ENCODE measurements at places on chromosomes 7 and 10.

- no peak for DNase-seq
Measured at GRCh38 chr10:30963992-30964930, 67.4 kb downstream of the ZNF438 start.

GRCh38 chr10:84824525-84824924 lies 496.1 kb downstream of the CCSER2 start:
- DNase-seq: no peak

DNA sequence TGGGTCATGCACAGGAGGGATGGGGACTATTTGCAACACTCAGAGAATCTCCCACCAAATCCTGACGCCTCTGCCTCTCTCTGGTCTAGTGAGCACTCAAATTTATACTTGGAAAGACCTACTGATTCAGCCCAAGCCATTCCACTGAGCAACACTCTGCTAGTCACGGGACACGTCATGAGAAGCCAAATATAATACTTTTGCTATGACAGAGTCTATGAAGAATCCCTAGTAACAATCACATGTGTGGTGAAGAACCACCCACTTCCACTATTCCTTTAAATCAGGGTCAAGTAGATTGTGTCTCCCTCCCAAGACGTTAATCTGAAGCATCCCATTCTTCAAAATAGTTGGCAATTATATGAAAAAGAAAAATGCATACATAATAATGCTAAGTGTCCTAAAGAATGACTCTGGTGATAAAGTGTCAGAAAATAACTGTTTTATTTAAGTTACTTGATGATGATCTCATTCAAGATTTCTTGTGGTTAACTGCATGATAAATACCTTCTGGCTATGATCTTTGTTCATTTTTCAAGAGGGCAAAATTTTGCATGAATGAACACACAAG lies 28.5 kb downstream of the CHCHD3 start:
- DNase-seq: no peak

DNA sequence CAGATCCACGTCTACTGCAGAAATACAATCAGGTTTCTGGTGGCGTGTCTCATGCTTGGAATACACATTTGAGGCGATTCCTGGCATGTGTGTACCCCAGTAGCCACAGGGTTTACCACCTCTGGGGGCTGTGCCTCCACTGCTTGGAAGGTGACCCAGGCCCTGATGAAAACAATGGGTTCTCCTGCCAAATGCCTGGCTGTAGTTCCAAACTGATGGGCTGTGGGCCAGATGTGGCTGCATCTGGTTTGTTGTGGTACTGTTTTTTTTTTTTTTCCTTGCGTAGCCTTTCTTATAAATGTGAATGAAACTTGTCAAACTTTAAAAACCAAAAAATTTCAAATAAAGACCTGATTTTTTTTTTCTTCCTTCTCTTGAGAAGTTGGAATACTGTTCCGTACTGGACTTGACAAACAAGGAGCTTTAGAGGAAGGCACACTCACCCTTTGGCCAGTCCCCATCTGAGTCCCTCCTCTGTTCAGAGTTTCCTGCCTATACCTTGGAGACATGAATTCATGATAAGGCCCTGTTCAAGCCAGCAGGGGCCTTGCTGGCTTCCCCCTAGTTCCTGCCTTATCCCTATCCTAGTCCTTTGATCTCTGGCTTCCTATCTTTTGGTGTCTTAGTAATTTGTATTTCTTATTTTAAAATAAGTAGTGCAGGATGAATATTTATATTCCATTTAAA lies 217.1 kb downstream of the PHTF2 start:
- DNase-seq: no peak

DNA sequence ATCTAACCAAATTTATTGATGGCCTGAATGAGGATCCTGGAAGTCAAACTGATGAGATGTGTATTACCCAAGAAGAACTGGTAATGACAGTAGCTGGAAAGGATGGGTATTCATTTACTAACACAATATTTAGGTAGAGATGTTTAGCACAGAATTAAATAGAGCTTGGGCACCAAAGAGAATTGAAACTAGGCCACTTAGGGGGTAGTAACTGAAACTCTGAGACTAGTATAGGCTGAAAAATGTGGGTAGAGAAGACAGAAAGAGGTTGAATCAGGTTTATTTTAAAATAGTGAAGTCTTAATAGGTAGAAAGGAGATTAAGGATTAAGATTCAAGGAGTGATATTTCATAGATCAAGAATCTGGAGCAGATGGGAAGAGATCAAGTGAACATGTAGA lies 155.8 kb downstream of the MLLT10 start:
- no peak for DNase-seq

GRCh38 chr7:82818171-82818570 lies 344.5 kb downstream of the PCLO start:
- DNase-seq: no peak

All from HCT116 (cell line).